Anterior cingulate cortex (tissue), 58 donors: ENCODE measurements at places on chromosomes 11 and 22.

- no peak for DNase-seq
These were observed 173.6 kb upstream of the CCDC90B start for GRCh38 chr11:83459798-83460197.

DNA sequence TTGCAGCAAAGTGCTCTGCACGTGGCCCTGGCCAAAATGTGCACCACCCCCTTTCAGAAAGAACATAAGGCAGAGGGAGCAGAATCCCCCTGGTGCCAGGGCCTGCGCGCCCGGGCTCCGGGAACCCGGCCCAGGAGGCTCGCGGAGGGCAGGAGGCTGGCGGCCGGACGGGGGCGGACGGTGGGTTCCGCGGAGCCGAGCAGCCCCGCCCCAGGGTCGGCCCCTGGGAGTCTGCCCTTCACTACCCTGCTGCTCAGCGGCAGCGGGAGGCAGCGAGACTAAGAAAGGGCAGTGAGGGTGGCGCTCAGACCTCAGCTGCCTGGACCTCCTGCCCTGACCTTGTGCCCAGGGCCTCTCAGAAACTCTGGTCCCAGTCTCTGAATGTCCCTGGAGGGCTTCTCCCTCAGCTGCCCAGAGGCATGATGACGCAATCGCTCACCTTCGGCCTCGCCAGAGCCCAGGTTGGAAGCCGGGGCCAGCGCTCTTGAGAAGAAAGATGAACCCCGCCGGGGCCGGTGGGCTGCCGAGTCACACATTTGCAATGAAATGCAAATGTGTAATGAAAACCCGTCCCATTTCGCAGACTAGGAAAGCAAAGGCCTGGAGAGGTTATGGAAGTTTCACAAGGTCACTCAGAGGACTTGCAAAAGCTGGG, 1.1 kb upstream of the CLMP start:
- DNase-seq: no peak

- DNase-seq: no peak
These were observed 4.0 kb downstream of the JAM3 start for GRCh38 chr11:134072844-134073243.

GRCh38 chr22:32558681-32559355, 84.2 kb downstream of the FBXO7 start:
- DNase-seq: no peak

DNA sequence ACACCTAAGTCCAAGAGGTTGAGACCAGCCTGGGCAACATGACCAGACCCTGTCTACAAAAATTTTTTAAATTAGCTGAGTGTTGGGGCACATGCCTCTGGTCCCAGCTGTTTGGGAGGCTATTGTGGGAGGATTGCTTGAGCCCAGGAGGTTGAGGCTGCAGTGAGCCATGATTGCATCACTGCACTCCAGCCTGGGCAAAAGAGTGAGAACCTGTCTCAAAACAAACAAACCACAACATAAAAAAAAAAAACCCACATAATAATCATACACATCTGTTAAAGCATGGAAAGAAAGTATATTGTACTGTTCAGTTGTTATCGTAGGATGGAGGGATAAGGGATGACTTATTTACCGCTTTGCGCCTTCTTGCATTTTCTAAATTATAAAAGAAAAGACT, 35.9 kb upstream of the GRK2 start:
- DNase-seq: no peak

GRCh38 chr11:121328176-121328966, 35.8 kb downstream of the SC5D start:
- no peak for DNase-seq
